SIG-M5 (cell line): ENCODE measurements at places on chromosomes 13 and 19.

DNA sequence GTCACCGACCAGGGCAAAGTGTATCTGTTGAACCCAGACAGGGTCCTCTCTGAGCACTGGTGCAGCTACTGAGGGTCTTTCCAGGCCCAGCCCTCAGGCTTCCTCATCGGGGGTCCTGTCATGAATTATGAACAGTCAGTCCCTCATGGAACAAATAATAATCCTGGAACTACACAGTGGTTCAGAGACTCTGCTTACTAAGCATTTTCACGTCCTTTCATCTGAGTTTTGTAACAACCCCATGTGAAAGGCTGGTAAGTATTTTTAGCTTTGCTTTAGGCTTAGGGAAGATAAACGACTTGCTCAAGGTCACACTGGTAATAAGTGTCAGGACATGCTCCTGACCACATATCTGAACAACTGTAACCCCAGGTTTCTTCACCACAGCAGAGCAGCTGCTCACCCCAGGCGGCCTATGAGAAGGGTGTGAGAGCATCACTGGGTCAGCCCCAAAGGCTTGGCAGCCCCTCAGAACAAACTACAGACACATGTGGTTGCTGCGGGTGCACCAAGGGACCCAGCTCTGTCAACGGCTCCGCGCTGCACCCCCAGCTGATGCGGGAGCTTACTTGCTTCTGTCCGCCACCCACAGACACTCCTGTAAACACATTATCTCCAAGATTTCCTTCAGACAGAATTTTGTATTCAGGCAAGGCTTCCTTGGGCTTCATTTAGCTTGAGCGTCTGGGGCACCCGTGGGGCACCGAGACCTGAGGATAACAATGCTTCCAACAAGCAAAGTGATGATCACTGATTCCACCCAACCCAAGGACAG is 19.4 kb upstream of the GSX1 start:
- no peak for DNase-seq

DNA sequence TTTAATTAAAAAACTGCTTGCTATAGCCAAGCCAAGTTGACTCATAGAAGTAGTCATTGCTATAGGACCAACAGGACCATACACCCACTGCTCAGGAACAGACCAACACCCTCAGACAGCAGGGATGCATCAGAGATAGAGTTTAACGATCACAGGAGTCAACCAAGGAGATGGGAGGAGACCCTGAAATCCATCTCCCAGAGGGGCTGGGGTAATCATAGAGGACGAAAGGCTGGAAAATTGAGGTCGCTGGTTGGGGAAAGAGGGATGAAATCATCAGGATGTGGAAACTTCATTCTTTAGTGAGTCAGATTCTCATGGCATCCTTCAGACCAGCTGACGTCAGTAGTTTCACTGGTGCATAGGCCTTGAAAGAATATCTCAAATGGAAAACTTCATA is 160.4 kb upstream of the GPC6 start:
- DNase-seq, result no peak

DNA sequence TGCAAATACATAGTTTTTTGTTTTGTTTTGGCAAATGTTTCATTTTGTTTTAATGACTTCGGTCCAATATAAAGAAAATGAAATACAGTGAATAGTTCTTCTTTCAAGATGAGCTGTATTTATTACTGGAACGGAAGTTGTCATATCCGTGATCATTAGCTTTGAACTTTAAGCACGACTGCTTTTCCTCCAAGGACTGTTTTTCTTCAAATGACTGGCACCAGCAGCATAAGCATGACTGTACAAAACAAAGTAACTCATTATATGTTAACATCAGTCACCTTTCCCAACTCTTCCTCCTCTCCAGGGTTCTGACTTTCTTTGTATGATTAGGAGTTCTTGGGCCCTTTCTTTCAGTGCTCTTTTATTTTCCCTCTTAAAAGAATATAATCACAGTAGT is 20.5 kb downstream of the EDNRB start:
- DNase-seq, result no peak

DNA sequence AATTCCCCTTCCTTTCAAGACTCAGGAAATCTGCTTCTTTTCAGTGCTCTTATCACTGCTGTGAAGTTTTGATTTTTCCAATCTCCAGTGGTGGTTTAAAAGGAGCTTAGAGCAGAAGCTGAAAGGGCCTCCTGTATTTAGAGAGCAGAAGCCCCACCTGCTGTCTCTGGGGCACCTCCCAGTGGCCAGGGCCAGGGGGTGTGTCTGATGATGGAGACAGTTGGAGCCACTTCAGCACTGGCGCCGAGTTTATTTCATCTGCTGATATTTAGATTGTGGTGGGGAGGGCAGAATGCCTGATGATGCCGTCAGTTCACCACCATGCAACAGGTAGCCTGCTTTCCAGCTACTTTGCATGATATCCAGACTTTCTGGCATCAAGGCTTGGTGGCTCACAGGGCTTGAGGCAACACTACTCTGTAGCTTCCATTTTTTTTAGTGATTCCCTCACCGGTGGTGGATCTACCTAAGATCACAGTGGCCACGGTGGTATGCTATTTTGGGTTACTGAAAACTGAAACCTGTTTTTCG is 371.9 kb downstream of the KCNRG start:
- DNase-seq, result no peak
